Fibroblast of skin of right quadriceps (primary cell): ENCODE measurements at places on chromosomes 16 and 17.
A peak's percentile ranks its signal among the peaks of the same experiment; 100 is the strongest.

DNA sequence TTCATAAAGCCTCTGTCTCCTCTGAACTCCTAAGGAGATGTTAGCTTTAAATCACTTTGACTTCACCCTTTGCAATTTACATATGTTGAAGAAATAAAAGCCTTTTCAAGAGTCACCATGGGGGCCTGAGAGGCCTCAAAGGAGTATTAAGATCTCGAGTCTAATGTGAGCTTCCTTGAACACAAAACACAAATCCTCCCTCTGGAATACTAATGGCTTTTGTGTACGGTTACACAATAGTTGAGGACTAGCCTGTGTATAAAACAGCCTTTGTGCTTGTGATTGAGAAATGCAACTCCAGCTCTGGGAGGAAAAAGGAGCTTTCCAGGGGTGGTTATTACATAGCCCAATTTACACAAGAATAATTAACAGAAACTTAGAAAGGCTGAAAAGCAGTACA lies 1140.2 kb downstream of the CDH11 start:
- DNase-seq = no peak

DNA sequence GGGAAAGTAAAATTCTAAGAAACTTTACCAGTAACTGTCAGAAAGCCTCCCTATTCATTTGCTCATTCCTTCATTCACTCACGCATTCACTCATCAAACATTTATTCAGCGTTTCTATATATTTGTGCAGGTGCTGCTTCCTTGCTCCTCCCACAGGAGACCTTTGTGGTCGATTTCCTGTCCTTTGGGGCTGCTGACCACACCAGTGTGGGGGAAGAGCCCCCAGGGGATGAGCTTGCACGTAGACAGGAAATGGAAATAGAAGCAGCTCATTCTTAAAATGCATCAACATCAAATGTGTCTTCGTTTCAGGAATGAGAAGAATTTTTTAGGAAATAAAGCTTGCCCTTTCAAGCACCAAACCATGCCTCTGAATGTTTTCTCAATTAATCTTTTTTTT lies 9.6 kb downstream of the PIK3R6 start:
- peak; percentile 85 for DNase-seq

GRCh38 chr17:62739645-62740388 lies 68.3 kb downstream of the MARCHF10 start:
- DNase-seq = no peak

- peak; percentile 39 for DNase-seq
These were observed 72.2 kb upstream of the CREBBP start for GRCh38 chr16:3952737-3953131.

DNA sequence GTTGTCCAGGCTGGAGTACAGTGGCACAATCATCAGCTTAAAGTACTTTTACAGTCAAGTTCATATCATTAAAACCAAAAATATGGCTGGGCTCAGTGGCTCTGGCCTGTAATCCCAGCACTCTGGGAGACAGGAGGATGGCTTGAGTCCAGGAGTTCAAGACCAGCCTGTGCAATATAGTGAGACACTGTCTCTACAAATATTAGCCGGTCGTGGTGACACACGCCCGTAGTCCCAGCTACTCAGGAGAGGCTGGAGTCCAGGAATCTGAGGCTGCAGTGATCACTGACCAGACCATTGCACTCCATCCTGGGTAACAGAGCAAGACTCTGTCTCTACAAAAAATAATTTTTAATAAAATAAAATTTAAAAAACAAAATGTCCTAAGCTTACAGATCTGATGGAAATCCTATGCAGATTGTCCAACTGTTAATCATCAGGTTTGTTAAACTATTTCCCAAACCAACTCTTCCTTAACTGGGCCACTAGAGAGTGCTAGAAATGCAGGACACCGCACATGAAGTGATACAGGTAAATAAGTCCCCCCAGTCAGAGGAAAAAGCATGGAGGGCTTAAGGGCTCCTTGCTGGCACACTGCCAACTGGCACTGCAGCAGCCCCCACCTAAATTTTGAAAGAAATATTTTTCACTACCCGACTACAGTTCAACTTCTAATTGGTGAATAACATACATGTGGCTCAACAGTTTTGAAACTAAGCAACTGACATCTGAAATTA lies 2.8 kb downstream of the USP22 start:
- DNase-seq = peak; percentile 64

DNA sequence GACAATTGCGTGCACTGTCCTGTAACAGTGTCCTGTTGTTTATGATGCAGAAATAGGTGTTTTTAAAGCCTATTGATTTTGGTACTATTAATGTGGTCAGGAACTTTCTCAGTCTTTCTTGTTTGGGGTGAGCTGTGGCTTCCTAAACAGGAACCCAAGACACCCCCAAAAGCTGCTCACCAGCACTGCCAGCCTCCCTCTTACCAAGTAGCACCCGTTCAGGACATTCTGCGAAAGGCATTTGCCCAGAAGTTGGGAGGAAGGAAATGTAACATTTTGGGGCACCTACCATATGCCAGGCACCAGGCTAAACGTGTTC lies 21.6 kb upstream of the STH start:
- DNase-seq = no peak

DNA sequence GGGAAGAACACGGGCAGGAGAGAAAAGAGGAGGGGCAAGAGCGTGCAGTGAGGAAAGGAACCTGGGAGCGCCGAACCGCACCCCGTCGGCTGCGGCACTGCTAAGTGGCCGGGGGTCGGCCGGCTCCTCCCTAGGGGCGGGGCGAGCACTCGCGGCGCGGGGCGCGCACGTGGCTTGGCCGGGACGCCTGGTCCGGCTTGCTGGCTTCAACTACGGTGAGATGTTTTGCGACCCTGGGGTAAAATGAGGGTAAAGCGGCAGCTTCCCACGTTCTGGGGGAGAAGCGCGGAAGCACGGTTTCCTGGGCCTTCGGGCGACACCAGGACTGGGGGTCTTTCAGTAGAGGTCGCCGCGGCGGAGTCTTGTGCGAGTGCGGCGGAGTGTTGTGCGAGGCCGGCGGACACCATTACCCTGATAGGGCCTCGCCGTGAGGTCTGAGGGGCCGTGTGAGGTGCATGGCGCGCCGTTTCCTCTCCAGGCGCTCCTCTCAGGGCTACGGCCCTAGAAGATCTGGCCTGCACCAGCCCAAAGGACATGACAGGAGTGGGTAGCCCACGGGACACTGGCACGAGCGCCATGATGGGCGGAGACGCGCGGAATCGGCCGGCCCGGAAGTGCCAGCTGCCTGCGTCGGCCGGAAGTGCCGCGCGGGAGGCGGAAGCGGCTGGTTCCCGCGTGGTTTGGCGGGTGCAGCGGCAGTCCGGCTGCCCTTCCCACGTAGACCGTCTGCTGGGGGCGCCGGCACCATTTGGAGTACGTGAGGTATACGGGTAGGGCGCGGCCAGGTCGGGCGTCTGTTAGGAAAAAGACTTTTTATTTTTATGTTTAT lies at the start of the genes MYO19 and PIGW:
TSS of gene MYO19 (minus strand) at position 29 of the 829 bp plus-strand sequence. CDS start 2,330 bp downstream, outside the sequence.
TSS of gene PIGW (plus strand) at position 148 of the 829 bp plus-strand sequence. CDS start 2,115 bp downstream, outside the sequence.
- peak; percentile 88 for DNase-seq

DNA sequence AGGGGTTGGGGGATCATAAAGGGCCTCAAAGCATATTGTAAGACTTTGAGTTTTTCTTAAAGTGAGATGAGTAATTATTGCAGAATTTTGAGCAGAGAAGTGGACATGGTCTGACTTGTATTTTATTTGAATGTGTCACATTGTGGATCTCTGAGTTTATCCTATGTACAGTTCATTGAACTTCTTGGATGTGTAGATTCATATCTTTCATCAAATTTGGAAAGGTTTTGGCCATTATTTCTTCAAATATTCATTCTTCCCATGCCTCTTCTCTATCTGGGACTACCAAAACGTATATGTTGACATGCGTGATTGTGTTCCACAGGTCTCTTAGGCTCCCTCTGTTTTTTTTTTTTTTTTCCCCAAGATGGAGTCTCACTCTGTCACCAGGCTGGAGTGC lies 14.3 kb upstream of the DLX3 start:
- DNase-seq = no peak

DNA sequence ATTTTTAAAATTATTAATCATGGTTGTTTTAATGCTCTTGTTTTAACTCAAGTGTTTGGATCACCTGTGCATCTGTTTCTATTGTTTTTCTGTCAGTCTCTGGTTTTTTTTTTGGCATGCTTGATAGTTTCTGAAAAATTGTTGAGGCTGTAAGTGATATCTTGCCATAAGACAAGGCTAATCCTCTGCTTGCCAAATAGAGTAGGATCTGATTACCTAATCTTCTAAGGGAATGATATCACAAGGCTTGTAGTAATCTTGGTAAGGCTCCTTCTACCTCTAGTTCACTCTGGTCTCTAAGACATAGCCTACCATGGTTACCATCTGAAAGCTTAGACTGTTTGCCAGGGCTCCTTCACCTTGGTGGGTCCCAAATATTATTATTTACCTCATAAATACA lies 81.0 kb downstream of the ATF7IP2 start:
- DNase-seq = no peak

DNA sequence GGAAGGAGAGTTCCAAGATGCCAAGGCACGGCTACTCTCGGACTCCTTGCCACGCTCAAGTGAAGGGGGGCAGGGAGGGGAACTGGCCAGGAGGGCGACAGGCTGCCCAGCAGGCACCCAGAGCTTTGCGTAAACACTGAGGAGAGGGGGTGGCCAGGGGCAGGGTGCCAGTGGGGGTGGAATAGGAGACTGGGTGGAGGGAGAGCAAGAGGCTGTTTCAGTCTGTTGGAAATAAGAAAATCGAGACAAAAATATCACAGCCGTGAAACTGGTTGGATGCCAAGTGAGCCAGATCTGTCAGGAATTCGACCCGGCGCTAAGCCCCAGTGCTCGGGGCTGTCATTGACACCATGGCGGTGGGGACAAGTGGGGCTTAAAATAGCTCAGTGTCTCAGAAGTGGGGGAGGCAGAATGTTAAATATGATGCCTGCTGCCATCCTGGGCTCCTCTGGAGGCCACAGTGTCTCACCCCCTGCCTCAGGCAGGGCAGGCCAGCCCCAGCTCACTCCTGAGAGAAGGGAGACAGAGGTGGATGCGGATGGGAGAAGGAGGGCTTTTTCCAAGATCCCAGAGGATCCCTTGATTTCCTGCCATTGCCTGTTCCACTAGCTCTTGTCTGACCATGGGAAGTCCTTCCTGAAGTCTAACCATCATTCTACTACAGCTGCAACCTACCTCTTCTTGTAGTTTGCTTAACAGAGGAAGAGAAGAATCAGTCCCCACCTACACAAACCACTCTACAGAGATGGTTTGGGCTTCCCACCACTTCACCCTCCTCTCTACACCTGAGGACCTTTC lies 9.5 kb downstream of the PNMT start:
- DNase-seq = peak; percentile 31

DNA sequence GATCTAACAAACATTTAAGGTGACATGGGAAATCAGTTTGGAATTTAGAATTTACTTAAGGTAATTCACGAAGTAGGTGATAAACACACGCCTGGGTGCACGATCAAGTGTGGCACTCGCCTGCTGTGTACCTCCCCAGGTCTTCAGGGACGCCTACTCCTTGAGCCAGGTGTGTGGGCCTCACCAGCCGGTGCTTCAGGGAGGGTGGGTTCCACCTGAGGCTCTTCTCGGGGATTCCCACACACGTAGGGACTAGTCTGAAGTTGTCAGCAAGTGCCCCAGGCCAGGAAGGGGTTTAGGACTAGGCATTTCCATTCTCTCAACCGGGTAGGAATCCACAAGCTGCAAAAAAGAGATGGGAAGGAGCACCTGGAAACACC lies 9.8 kb upstream of the NAT9 start:
- no peak for DNase-seq

DNA sequence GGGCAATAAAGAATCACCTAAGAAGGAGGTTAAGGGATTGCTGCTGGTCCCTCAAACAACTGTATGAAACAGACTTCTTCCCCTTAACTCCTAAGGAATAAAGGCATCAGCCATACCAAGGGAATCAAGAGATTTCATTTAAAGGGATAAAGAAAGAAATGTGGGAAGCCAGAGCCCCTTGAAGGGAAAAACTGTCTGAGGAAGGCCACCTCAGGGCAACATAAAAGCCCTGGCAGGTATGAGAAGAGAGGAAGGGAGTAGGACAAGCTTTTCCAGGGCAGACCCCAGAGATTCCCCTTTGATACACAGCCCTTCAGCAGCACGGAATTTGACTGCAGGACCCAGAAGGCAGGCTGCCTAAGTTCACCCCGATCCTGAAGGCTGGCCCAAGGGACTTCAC lies 43.5 kb downstream of the COG7 start:
- no peak for DNase-seq

- no peak for DNase-seq
These were observed 92.2 kb downstream of the IRX3 start for GRCh38 chr16:54194334-54194743.

GRCh38 chr16:4435337-4436067 lies 9.8 kb downstream of the DNAJA3 start:
- no peak for DNase-seq

DNA sequence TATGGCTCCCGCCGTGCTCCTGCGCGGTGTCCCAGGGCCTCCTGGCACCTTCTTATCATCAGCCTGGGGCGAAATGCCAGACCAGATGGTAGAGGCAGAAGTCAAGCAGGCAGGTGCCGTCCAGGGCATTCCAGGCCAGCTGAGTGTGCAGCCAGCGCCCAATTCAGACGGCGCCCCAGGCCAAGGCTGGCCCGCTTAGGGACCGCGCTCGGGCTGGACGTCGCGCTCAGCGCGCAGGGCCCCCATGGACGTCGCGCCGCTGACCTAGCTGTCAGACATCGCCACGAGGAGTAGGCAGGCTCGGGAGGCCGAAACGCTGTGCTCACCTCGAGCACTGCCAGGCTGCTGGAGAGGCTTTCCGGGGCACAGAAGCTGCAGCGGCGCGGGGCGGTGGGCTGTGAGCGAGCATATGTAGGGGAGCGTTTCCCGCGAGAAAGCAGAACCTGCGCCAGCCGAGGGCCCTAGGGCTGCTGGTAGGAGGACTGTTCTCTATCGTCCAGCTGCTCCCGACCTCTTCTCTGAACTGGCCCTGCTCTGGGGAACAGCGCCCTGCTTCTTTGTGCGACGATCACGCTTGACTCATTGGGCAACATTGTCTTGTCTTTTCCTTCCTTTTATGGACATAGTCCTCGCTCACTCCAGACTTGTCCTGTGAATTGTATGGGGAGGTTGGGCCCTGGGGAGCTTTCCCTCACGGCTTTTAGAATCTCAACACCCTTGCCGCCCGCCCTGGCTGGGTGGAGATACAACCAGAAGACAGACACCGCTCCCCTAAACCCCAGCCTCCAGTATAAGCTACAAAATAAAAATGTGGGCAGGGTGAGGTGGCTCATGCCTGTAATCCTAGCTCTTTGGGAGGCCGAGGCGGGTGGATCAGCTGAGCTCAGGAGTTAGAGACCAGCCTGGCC lies 8.4 kb upstream of the CA4 start:
- peak; percentile 55 for DNase-seq

GRCh38 chr16:86533767-86534351 lies 21.2 kb downstream of the MTHFSD start:
- no peak for DNase-seq

- peak; percentile 28 for DNase-seq
These were observed 165.8 kb downstream of the CHD9 start for GRCh38 chr16:53220585-53220984.

- DNase-seq = no peak
These were observed 329.1 kb downstream of the CDH13 start for GRCh38 chr16:82955741-82956348.
